ENCODE measurements at places on chromosomes 7 and 10.

GRCh38 chr10:132706701-132707100 is 79.2 kb downstream of the NKX6-2 start:
- DNase-seq, result no peak

DNA sequence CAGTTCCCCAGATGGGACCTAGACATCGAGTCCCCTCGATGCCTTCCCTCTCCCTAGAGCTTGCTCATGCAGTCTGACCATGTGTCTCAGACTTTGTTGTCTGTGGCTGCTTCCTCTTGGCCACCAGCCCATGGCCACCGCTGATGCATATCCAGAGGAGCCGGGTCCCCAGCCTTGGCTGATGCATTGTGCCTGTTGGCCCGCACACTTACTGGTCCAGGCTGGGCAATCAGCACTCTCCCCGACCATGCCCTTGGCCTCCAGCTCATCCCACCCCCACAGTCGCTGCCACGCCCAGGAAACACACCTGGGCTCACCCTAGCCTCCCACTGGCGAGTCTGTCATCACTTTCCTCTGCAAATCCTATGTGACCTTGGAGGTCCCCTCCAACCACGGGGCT is 10.1 kb downstream of the NPC1L1 start:
- DNase-seq, result no peak

- DNase-seq, result no peak
Measured at GRCh38 chr7:2393706-2394105, 9.7 kb upstream of the CHST12 start.

DNA sequence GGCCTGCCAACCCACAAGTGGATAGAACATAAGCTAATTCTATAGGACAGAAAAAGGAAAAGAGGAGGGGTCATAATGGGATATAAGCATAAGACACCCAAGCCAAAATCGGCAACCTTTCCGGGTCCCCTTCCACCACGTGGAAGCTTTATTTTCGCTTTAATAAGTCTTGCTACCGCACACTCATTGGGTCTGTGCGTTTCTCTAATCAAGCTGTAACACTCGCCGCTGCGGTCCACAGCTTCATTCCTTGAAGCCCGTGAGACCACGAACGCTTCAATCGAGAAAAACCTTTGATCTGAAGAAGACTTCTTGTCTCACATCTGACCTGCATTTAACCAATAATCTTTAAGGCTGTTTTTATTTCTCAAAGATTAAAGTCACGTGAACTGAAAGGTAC is 35.8 kb upstream of the HECW1 start:
- DNase-seq, result no peak

DNA sequence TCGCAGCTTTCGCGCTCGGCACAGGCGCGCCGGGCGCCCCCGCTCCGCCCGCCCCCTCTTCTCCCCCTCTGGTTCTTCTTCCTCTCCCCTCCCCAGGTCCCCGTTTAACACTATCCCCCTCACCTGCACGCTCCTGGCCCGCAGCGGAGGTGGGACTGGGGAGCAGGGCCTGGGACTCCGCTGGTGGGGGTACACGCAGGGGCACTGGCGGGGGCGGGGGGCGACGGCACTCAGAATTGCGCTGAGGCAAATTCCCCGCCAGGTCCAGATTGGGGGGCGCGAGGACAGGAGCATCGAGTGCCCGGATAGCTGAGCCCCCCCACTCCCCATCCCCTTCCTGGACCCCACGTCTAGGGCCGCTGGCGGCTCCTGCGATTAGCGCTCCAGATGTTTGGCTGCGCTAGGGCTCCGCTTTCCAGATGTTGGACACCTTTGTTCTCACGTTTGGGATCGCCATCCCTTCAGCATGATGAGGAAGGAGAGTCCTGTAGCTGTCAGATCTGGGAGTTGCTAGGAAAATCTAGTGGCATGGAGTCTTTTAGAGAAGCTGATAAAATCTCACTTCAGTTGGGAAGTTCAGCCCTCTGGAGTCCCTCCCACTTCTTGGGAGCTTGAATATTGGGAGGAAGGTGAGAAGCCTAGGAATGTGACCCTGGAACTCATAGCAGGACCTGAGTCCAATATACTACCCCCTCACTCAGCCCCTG is 31.4 kb upstream of the PAX2 start:
- DNase-seq, result no peak

GRCh38 chr10:67156239-67156638 is 230.4 kb downstream of the LRRTM3 start:
- no peak for DNase-seq

GRCh38 chr10:86681047-86681446 is 12.7 kb downstream of the LDB3 start:
- DNase-seq, result no peak

- no peak for DNase-seq
Measured at GRCh38 chr7:151963895-151964870, 7.9 kb downstream of the GALNTL5 start.

DNA sequence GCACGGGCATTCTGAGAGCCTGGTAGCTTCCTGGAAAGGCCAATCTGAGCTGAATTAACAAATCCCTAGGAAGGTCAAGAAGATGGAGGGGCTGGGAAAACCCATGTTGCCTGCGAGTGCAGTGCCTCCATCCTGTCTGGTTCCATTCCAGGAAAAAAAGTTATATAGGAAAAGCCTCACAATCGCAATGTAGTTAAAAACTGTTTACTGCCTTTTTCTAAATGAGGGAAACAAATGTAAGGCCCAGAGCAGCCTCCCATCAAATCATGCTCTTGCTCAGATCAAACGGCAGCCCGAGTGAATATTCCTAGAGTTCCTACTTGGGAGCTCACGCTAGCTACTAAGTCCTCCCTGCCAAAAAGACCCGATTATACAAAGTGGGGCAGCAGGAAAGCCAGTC is 179.9 kb downstream of the KCNMA1 start:
- no peak for DNase-seq

DNA sequence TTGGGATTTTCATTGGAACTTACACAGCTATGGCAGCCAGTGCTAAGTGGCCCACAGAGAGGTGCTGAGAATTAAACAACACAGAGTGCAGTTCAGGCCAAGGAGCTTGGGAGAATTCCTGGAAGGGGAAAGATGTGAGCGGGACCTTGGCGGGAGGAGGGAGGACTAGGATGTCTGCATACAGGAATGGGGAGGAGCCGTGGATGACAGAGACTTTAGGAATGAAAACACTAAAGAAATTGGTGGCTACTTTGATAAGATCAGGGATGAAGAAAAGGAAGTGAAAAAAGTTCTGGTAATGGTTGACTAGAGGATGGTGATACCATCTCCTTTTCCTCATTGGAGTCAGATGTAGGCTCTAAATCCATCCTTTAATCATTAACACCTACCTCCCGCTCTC is 234.2 kb upstream of the FZD8 start:
- no peak for DNase-seq

DNA sequence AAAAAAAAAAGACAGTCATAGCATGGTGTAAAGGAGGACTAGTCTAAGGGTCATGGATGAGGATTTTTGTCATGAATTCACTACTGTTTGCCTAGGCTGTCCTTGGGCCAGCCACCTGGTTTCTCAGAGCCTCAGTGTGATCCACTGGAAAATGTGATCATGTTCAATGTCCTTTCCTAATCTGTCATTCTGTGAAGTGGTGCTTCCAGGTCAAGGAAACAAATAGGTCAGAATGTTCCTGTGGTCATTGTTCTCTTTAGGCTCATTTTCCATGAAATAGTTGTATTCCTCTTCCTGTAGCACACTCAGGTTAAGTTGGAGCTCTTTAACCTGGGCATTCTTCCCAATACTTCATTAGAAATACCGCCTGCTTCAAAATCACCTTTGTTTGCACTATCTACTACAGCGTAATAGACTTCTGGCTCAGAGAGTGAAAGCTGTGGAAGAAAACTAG is 16.5 kb downstream of the CD36 start:
- no peak for DNase-seq

- no peak for DNase-seq
Measured at GRCh38 chr10:100158044-100158805, 27.6 kb downstream of the ERLIN1 start.

GRCh38 chr7:15609287-15609686 is 47.5 kb upstream of the AGMO start:
- no peak for DNase-seq

- DNase-seq, result no peak
Measured at GRCh38 chr10:32771217-32771616, 186.8 kb downstream of the ITGB1 start.

DNA sequence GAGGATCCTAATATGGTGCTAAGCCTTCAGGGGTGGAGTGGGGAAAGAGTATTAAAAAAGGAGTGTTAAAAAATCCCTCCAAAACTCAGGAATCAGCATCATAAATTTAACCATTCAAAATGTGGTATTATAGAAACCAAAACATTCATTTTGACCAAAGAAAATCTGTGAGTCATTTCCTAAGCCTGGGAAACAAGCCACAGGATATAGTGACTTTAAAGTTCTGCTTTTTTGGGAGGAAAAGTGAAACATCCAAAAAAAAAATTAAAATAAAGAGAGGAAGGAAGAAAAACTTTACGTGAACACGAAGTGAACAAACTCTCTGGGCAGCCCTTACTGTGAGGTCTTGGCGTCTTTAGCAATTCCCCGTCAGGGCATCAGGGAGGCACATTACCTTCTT is 74.0 kb upstream of the GSDME start:
- no peak for DNase-seq

GRCh38 chr10:110821508-110821907 is 50.2 kb upstream of the PDCD4 start:
- DNase-seq, result no peak

- DNase-seq, result no peak
Measured at GRCh38 chr7:130114776-130115175, 44.4 kb downstream of the KLHDC10 start.

GRCh38 chr7:115293628-115294240 is 371.8 kb downstream of the MDFIC start:
- DNase-seq, result no peak

DNA sequence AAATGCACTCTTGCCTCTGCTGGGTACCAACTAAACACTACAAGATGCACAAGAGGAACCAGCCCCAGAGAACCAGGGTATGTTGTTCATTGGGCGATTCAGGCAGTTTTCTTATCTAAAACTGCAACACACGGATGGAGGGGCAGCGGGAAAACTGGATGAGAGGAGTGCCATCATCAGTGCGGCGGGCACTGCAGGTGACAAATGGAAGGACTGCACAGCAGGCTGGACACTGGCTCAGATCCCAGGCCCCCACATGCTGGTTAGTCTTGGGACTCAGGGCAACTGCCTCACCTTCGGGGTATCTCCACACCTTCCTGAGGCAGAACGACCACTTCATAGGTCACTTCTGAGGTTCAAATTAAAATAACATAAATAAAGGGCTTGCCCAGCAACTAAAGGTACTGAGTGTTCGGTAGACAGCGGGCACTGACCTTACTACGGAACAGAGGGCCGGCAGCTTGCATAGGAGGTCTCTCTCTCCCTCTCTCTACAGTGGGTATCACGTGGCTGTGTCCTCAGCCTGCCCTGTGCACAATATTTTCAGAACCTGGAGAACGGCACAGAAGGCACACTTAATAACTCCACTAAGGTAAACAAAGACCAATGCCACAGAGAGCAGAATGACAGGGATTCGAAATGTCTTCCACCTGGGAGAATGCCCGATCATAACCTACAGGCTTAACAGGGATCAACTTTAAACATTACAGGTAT is 72.1 kb downstream of the GRB10 start:
- no peak for DNase-seq

DNA sequence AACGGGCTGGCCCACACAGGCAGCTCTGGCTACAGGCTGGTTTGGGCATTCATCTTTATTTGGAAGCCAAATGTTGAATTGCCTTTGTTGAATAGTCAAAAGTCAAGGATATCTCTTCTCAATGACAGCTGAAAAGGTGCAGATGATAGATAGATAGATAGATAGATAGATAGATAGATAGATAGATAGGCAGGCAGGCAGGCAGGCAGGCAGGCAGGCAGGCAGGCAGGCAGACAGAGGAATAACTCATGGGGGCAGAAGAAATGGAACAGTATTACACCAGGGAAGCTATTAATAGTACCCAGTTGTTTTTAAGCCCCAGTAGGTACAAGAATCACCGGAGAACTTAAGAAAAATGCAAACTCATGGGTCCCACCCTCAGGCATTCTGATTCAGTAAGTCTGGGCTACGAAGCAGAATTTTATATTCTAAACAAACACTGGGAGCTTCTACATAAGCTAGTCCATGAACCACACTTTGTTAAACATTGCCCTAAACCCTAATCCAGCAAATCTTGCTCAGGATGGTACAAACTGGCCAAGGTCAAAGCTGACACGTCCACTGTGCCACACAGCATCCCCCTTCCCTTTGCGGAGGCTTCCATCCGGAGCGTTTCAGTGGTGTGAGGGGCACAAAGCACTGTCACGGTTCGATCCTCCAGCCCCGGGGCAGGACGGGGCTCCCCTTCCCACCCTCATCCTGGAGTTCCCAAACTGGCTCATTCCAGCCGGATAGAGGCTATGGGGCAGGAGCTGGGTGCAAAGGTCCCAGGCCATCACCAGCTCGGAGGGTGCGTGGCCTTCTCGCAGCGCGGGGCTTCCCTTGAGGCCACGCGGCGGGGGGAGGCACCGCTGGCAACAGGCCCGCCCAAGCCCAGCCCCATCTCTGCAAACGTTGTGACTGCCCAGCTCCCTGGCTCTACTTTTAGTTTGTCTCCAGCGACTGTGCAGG is 6.7 kb downstream of the PRKAG2 start:
- DNase-seq, result no peak

- DNase-seq, result no peak
Measured at GRCh38 chr7:151520419-151521261, 945 bp upstream of the RHEB start.

DNA sequence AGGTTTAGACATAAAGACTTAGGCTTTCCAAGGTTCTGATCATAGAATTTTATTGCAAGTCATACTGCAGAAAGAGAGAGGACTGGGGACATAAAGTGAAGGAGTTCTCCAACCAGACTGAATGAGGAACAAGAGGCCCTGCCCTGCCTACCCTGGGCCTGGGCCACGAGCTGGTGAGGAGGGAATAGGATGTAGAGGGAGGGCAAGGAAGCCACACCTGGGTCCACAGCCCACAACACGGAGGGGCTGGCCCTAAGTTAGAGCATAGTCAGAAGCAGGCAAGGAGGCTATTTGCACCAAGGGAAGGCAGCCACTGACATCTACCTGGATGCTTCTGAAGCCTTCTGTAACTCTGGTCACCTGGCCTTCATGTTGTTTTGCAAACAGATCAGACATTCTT is 82.2 kb upstream of the CXCL12 start:
- DNase-seq, result no peak

DNA sequence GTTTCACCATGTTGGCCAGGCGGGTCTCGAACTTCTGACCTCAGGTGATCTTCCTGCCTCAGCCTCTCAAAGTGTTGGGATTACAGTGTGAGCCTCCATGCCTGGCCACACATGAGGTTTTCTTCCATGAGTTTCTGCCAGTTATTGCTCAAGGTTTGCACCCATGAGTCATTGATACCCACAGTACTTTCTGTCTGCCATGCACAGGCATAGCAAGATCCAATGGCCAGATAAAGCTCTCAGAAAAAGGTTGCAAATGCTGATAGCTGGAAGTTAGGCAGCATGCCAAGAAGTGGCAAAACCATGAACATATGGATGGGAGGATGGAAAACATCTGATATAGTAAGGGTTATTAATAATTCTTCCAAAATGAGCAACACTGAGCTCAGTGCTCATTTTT is 298.7 kb upstream of the NRG3 start:
- DNase-seq, result no peak

- DNase-seq, result no peak
Measured at GRCh38 chr7:2521952-2522591, 2.5 kb downstream of the LFNG start.

GRCh38 chr10:130611239-130611638 is 475.0 kb downstream of the GLRX3 start:
- DNase-seq, result no peak

GRCh38 chr10:121285406-121286196 is 312.6 kb downstream of the FGFR2 start:
- DNase-seq, result no peak

- no peak for DNase-seq
Measured at GRCh38 chr10:59387951-59388670, 25.8 kb upstream of the FAM13C start.

- DNase-seq, result no peak
Measured at GRCh38 chr7:106216517-106216922, 68.3 kb downstream of the NAMPT start.
